GM12878 (cell line): ENCODE measurements at places on chromosomes 11 and 22. TPM values are rescaled to one million over a fixed set of nuclear protein-coding genes. Genes with fewer than 3 reads are reported as not detected.

- H3K27me3 ChIP-seq: no peaks in the 10 kb centered on the region
- no peaks in the 10 kb centered on the region for H3K4me1 ChIP-seq
- DNase-seq: no peak
Observed at GRCh38 chr11:74844072-74844471, 95.4 kb downstream of the RNF169 start.

- no peaks in the 10 kb centered on the region for H3K36me3 ChIP-seq
- H3K27me3 ChIP-seq: no peaks in the 10 kb centered on the region
- peaks cover 22% of the 10 kb centered on the region for H3K4me1 ChIP-seq
- DNase-seq: no peak
- peak overlapping the region; percentile 72 for H3K4me3 ChIP-seq
- H3K27ac ChIP-seq: no peak overlapping the region
Observed at GRCh38 chr11:111937461-111937769, 272 bp downstream of the DIXDC1 start.

DNA sequence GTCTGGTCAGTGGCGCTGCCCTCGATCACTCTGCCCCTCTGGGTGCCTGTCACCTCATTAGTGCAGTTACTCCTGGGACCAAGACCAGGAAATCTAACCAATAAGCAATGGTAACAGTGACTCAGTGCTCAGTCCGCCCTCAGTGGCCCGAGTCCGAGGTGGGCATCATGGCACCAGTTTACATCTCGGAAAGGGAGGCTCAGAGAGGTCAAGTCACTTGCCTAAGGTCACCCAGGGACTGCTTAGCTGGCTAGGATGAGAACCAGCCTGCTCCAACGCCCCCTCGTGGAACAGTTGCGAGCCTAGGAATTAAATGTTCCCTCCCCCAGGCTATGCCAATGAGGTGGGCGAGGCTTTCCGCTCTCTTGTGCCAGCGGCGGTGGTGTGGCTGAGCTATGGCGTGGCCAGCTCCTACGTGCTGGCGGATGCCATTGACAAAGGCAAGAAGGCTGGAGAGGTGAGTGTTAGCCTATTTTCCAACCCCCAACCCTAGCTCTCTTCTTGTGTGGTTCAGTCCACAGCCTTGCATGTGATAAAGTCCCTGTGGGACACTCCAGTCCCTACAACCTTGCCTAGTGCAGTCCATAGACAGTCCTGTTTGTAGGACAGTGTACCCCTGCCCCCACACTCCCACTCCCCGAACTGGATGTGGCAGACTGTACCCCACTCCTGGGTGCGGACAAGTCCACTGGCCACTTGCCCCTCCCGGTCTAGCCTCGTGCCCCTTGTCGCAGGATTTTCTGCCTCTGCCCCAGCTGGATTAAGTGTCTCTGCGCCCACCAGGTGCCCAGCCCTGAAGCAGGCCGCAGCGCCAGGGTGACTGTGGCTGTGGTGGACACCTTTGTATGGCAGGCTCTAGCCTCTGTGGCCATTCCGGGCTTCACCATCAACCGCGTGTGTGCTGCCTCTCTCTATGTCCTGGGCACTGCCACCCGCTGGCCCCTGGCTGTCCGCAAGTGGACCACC is 1.1 kb downstream of the MTFP1 start:
- no peaks in the 10 kb centered on the region for H3K27me3 ChIP-seq
- H3K27ac ChIP-seq: peak overlapping the region; percentile 82
- DNase-seq: peak; percentile 64
- 0 out of 2 replicates have a peak, but pooled peaks cover 11% of the 10 kb centered on the region for H3K36me3 ChIP-seq

GRCh38 chr22:24291515-24292201 is 21.0 kb downstream of the SPECC1L start:
- no peak for DNase-seq
- no peaks in the 10 kb centered on the region for H3K27me3 ChIP-seq
- H3K36me3 ChIP-seq: no peaks in the 10 kb centered on the region
- H3K27ac ChIP-seq: peak overlapping the region; percentile 50; the same call in 1 of the 2 replicates
- no peak overlapping the region for H3K4me3 ChIP-seq

- no peak for DNase-seq
- peaks cover 15% of the 10 kb centered on the region for H3K4me1 ChIP-seq
- H3K4me3 ChIP-seq: no peak overlapping the region
- H3K36me3 ChIP-seq: peaks cover 3% of the 10 kb centered on the region; the same call in 1 of the 2 replicates
- no peaks in the 10 kb centered on the region for H3K27me3 ChIP-seq
- H3K27ac ChIP-seq: no peak overlapping the region
Observed at GRCh38 chr11:77406396-77406795, 67.5 kb downstream of the PAK1 start.

VPS51 gene
- 130 and 140 TPM in 2 replicates for total RNA-seq

DNA sequence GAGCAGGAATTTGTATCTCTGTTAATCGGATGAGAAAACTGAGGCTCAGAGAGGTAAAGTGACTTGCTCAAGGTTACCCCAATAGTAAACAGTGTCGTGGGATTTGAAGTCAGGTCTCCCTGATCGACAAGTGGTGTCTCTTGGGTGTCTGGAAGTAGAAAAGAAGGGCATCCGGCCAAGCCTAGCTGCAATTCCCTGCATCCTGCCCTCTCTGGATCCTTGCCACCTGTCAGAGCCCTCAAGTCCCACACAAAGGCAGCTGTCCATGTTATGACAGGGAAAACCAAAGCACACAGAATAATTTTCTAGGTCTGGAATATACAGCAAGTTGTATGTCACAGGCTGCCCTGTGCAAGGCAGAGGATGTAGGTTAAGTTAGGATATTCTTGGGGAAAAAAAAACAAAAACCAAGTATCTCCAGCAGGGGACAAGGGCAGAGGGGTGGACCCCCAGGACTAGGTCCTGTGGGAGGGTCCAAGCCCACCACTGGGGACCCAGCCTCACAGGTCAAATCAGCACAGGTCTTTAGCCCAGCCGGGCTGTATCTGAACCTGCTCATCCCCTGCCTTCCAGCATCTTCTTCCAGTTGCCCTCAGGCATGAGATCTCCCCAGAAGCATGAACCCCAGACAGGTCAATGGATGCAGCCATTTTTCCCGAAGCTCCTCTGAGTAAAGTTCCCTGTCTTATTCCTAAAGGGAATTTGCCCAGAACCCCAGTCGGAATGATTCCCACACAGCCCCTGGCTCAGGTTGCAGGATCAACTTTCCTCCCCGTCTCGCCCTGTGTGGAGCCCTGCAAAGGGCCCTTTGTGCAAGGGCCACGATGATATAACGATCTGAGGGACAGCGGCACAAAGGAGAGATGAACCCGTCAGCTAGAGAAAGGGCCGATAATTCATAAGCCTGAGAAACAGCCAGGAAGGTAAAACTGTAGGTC is 15.0 kb downstream of the USH1C start:
- H3K36me3 ChIP-seq: no peaks in the 10 kb centered on the region
- H3K4me3 ChIP-seq: no peak overlapping the region
- peaks cover 3% of the 10 kb centered on the region for H3K27me3 ChIP-seq
- H3K4me1 ChIP-seq: no peaks in the 10 kb centered on the region
- no peak for DNase-seq

DNA sequence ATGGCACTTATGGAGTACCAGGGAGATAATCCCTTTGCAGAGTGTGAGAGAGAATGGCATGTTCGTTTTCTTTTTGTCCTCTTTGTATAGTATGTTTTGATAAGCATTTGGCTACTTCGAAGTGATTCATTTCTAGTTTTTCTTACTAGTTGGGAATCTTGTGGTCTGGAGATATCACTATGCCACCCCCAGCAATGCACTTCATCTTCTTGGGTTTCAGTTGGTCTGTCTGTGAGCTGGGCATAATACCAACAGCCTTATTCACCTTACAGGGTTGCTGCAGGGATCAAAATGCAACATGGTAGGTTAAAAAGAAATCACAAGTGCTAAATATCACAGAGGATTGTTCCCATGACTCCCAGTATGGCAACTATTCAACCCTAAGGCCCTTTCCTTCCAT is 387.8 kb upstream of the CADM1 start:
- DNase-seq: no peak
- no peaks in the 10 kb centered on the region for H3K27me3 ChIP-seq
- H3K4me3 ChIP-seq: no peak overlapping the region
- H3K27ac ChIP-seq: no peak overlapping the region

DNA sequence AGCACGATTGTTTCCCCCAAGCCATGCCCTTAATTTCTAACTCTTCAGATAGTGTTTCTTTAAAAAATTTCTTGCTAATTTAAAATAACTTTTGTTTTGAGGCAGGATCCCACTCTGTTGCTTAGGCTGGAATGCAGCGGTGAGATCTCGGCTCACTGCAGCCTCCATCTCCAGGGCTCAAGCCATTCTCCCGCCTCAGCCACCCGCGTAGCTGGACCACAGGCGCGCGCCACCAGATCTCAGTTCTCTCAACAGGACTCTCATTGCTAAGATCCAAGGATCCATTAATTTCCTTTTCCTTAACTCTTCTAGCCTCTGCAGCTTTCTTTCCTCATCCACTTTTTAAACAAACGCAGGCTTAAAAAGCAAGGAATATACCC is 327 bp upstream of the MED17 start:
- H3K4me3 ChIP-seq: peak overlapping the region; percentile 80
- no peaks in the 10 kb centered on the region for H3K36me3 ChIP-seq

- no peak overlapping the region for H3K4me3 ChIP-seq
- H3K27ac ChIP-seq: no peak overlapping the region
- H3K36me3 ChIP-seq: no peaks in the 10 kb centered on the region; the same call in 1 of the 2 replicates
- H3K27me3 ChIP-seq: 0 out of 2 replicates have a peak, but pooled peaks cover 4% of the 10 kb centered on the region
- DNase-seq: no peak
Observed at GRCh38 chr11:9266132-9266736, 1.1 kb upstream of the DENND5A start.

DNA sequence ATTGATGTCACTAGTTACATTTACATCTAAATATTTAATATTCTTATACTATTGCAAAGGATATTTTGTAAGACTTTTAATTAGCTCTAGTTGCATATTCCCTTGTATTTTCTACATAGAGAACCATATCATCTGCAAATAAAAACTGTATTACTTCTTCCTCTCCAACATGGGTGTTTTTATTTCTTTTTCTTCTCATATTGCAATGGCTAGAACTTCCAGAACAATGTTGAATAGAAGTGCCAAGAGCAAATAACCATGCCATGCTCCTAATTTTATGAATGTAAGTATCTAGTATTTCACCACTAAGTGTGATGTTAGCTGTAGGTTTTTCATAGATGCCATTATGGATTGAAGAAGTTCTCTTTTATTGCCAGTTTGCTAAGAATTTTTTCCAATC is 321.8 kb upstream of the NCAM1 start:
- H3K36me3 ChIP-seq: no peaks in the 10 kb centered on the region
- H3K27ac ChIP-seq: no peak overlapping the region
- no peak overlapping the region for H3K4me3 ChIP-seq
- no peak for DNase-seq
- H3K27me3 ChIP-seq: no peaks in the 10 kb centered on the region
- H3K4me1 ChIP-seq: peaks cover 2% of the 10 kb centered on the region; the same call in 1 of the 2 replicates

DNA sequence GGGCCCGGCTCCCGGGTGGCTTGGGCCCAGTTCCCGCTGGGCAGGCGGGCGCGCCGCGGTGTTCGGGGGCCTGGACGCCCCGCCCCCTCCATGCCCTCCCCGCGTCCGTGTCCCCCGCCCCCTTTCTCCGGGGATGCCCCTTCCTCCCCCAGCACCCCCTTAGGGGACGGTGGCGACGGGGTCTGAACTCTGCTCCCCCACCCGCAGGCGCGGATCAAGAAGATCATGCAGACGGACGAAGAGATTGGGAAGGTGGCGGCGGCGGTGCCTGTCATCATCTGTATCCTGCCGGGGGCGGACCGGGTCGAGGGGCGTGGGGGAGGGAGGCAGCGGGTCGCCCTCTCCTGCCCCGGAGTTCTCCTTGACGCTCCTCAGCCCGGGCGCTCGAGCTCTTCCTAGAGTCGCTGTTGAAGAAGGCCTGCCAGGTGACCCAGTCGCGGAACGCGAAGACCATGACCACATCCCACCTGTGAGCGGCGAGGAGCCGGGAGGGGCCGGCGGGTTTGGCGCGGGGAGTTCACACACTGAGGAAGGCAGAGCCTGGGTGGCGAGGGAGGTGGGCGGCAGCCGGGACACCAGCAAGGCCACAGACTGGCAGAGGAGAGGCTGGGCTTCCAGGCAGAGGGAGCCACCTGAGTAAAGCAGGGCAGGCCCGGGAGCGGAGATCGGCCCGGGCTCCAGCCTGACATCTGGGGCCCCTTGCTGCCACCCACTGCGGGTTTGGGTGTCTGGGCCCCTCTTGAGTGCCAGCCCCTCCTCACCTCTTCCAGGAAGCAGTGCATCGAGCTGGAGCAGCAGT is 546 bp downstream of the DRAP1 start:
- no peaks in the 10 kb centered on the region for H3K27me3 ChIP-seq
- H3K4me3 ChIP-seq: peak overlapping the region; percentile 81
- no peaks in the 10 kb centered on the region; the same call in 1 of the 2 replicates for H3K36me3 ChIP-seq

DNA sequence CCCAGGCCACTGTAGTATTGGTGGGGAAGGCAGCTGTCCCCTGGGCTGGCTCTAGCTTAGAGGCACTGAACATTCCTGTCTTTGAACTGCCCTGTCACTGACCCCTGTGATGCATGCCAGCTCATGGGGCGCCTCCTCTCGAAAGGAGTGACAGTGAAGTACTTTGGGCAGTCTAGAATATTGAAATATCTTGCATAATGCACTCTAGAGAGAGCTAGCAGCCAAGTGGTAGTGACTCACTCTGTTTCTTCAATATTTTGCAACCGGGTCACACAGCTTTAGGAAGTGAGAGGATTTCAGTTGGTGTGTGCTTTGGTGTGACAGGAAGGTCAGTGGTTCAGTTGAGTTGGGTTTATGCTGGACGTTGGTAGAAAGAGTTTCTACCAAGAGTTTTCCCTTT is 35.5 kb upstream of the ST14 start:
- no peak overlapping the region for H3K27ac ChIP-seq
- no peaks in the 10 kb centered on the region for H3K36me3 ChIP-seq
- no peaks in the 10 kb centered on the region for H3K27me3 ChIP-seq

GRCh38 chr11:102155676-102156075 is 45.4 kb downstream of the YAP1 start:
- no peak overlapping the region for H3K27ac ChIP-seq
- no peak for DNase-seq
- no peaks in the 10 kb centered on the region; the same call in 1 of the 2 replicates for H3K27me3 ChIP-seq
- H3K4me3 ChIP-seq: no peak overlapping the region
- no peaks in the 10 kb centered on the region for H3K36me3 ChIP-seq

DNA sequence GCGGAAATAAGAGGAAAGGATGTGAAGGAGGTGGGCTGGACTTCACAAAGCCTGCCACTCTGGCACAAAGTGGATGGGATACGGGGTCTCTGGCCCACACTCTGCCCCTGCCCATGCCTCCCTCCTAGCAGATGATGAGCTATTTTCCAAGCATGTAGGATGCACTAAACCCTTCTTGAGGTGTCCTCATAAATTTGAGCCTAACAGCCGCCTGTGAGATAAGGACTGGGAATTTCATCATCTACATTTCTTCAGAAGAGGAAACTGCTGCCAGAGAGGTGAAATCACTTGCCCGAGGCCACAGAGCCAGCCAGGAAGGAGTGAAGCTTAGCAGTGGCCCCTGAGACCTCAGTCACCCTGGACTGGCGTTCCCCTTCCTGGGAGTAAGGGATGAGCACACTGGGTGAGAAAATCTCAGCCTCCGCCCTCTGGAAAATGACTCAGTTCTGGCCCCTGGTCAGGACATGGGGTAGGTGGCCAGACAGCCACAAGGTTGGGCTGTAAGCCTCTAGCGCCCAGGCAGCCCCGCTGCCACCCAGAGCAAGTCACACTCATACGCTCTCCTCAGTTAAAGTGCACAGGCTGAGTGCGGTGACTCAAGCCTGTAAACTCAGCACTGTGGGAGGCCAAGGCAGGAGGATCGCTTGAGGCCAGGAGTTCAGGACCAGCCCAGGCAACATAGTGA is 27.9 kb downstream of the MB start:
- H3K27ac ChIP-seq: no peak overlapping the region
- H3K27me3 ChIP-seq: 0 out of 2 replicates have a peak, but pooled peaks cover 6% of the 10 kb centered on the region
- H3K4me3 ChIP-seq: no peak overlapping the region
- H3K36me3 ChIP-seq: no peaks in the 10 kb centered on the region
- H3K4me1 ChIP-seq: no peaks in the 10 kb centered on the region
- DNase-seq: no peak
